ENCODE measurements at places on chromosomes 1 and 21.
A peak's percentile ranks its signal among the peaks of the same experiment; 100 is the strongest.

GRCh38 chr1:224804220-224804619 is 125.3 kb upstream of the DNAH14 start:
- DNase-seq = no peak

GRCh38 chr1:147079400-147080005 is 92.8 kb downstream of the PRKAB2 start:
- DNase-seq = no peak

- peak; percentile 86 for DNase-seq
These were observed 23.1 kb upstream of the ERI3 start for GRCh38 chr1:44377925-44378784.

DNA sequence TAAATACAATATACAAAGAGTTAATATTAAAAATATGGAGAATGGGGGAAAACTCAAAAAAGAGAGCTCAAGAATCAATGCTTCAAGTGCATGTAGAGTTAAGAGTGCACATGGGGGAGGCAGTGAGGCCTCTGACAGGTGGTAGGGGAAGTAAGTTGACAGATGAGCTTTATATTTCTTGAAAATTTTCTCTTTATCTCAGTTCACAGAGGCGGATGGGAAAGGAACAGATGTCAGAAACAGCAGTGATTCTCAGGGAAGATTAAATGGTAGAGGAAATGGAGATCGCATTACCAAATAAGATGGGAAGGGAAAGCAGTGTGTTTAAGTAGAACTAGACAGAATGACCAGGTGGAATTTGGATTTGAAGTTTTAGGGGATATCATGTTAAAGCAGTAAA is 200.1 kb upstream of the C1orf105 start:
- peak; percentile 56 for DNase-seq

DNA sequence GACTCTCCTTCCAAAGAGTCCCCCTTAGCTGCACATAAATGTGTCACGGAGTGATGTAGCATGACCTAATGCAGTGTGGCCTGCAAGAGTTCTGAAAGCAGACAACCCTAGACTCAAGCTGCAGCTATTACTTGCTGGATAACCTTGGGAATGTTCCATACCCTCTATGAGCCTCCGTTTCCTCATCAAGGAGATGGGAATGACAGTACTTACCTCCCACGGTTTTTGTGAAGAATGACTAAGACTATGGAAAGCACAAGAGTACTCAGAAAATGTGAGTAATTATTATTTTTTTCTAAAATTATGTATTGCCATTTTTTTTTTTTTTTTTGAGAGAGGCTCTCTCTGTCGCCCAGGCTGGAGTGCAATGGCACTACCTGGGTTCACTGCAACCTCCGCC is 3.0 kb downstream of the TTC39A start:
- no peak for DNase-seq

DNA sequence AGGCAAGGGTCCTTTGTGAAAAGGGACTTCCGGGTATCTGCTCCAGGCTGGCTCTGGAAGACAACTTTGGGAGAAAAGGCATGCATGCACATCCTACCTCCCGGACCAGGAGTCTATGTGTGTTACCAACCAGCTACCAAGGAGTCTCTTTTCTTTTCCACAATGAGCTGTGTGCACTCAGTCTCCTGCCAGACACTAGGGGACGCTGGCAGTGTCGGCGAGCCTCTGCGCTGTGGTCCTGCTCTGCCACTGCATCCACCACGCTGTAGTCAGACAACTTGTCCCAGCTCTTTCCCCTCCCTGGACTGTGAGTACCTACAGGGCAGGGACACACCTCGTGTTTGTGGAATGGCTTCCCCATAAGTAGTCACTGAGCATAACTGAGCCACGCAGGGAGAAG is 5.1 kb upstream of the SSR2 start:
- peak; percentile 85 for DNase-seq

GRCh38 chr1:199242147-199242546 is 603.3 kb downstream of the PTPRC start:
- peak; percentile 67 for DNase-seq

DNA sequence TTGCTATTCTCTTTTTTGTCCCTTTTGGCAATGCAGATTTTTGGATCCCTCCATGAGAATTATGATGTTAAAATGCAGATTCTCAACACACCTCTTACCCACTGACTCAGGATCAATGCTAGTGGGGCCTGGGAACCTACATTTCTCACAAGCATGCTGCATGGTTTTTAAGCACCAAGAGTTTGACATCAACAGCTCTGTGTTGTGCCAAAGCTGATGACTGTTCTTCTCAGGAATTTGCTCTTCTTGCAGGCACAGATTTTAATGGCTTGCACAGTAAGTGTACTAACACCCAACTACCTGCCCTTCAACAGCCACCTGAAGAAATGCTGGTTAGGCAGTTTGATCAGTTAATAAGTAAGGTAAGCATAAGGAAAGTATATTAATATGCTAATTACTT is 468.7 kb downstream of the PTBP2 start:
- DNase-seq = peak; percentile 14

GRCh38 chr21:15088488-15088887 is 23.7 kb upstream of the NRIP1 start:
- no peak for DNase-seq

- no peak for DNase-seq
These were observed 375.6 kb downstream of the BRINP2 start for GRCh38 chr1:177546346-177546745.

DNA sequence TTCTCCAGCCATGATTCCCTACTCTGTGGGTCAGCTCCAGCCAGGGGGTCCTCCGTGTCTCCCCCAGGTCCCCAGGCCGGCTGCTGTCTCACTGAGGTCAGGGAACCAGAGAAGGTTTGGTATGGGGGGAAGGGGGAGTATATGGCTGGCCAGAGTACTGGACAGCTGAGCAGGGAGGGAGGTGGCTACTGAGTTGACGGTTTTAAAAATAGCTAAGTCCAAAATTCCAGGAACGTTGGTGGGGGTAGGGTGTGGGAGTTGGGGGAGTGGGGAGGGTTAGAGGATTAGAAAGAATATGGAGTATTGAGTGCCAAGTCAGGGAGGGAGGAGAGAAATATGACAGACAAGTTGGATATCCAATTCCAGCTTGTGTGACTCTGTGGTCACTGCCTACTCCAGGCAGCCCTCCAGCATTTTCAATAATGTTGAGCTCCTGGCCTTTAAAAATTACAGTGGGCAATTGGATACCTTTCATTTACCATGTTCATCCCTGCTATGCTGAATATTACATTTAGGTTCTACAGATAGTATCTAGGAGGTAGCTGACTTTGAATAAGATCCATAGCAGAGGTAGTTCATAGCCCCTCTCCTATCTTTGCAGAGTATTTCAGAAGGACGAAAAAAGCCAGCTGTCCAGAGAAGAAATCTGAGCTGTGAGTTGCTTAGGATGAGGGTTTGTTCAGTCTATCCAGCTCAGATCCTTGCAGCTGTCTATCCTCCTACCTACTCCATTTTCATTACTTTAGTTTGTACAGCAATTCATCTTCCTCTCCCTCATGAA is at the start of gene HJV:
HJV (minus strand) TSS at position 114 of the 781 bp plus-strand sequence. CDS start 1,504 bp downstream, outside the sequence.
- DNase-seq = no peak

- DNase-seq = no peak
These were observed 47.6 kb downstream of the PLPP3 start for GRCh38 chr1:56531624-56532349.

- DNase-seq = no peak
These were observed 5.8 kb upstream of the PLA2G2D start for GRCh38 chr1:20125100-20125499.

- no peak for DNase-seq
These were observed 6.5 kb upstream of the C1QA start for GRCh38 chr1:22629886-22630285.

GRCh38 chr1:10897321-10897980 is 101.0 kb upstream of the CASZ1 start:
- DNase-seq = no peak

DNA sequence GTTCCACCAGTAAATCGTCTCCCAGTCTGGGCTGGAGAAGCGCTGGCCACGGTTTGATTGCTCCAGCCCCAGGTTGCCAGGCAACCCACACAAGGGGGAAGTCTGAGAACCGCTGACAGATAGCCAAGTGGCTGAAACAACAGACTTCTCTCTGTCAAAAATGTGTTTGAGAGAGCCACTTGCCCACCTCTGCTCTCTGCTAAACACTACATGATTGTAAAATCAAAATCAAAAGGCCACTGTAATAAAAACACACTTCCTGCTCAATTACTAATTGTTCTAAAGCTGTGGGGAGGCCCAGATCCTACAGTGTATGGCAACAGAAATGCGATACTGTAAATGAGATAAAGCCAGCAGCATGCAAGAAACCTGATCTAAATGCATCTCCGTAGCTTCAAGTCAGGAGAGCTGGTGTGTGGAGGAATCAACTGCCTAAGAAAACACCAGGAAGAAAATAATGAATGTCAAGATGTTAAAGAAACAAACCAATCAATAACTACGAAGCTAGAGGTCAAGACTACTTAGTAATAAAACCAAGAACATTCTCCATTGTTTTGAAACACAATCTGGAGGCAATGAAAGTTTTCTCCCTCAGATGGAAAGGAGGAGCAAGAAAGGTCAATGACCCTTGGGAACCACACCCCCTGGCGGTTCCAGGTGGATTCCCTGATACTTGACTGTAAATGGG is 121.2 kb downstream of the SLC45A1 start:
- peak; percentile 91 for DNase-seq

GRCh38 chr21:25970254-25970930 is 200.2 kb downstream of the APP start:
- no peak for DNase-seq

DNA sequence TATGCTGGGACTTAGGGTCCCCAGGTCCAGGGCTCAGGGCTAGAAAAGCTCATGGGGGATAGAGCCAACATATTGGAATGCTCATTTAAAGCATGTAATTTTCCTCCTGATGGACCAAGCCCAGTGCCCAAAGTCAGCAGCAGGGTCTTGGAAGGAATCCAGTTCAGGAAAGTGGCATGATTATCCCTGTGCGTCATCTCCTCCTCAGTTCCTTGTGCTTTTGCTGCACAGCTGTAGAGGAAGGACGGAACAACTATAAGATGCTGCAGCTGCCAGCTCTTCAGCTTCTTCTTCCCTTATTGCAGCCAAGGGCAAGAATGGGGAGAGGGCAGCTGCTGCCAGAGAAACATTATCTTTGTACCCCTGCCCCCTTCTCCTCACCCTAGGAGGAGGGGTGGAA is 58.4 kb downstream of the OVGP1 start:
- DNase-seq = no peak

GRCh38 chr21:44353191-44353970 is at the start of gene TRPM2:
Gene TRPM2, plus strand, starts transcription at chr21:44353621. Its CDS starts 80 bp downstream, at chr21:44353701.
- DNase-seq = peak; percentile 19

DNA sequence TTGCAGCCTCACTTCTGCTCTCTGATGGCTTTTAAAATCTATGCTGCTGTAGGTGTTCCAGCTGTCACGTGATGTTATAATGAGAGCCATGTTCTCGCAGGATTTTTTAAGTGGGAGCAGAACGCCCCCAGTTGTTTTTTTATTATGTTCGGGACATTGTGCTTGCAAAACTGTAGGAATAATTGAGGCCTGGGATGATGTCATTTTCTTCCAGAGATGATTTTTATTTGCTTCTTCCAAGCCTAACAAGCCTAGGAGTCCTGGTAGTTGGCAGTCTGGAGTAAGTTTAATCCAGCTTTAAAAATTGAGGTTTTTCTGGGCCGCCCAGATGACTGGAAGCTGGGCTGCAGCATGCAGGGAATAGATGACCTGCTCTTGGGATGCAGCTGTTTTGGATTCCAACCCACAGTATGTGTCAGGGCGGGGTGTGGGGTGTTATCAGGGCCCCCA is 34.6 kb upstream of the CHIT1 start:
- no peak for DNase-seq

DNA sequence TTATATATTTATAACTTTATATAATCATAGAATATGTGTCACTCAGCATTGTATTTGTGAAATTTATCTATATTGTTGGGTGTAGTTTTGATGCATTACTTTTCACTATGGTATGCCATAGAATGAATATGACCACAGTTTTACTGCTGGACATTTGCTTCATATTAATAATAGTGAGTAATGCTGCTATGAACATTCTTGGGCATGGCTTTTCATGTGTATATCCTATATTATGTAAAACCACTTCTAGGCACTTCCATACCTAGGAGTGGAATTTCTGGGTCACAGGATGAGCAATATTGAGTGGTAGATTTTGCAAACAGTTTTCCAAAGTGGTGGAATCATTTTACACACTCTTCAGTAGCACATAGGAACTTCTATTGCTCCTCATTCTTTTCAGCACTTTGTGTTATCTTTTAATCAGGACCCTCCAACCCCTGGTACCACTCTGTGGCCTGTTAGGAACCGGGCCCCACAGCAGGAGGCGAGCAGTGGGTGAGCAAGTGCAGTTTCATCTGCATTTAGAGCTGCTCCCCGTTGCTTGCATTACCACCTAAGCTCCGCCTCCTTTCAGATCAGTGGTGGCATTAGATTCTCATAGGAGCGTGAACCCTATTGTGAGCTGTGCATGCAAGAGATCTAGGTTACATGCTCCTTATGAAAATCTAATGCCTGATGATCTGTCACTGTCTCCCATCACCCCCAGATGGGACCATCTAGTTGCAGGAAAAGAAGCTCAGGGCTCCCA is 56.0 kb upstream of the CNIH3 start:
- DNase-seq = no peak

DNA sequence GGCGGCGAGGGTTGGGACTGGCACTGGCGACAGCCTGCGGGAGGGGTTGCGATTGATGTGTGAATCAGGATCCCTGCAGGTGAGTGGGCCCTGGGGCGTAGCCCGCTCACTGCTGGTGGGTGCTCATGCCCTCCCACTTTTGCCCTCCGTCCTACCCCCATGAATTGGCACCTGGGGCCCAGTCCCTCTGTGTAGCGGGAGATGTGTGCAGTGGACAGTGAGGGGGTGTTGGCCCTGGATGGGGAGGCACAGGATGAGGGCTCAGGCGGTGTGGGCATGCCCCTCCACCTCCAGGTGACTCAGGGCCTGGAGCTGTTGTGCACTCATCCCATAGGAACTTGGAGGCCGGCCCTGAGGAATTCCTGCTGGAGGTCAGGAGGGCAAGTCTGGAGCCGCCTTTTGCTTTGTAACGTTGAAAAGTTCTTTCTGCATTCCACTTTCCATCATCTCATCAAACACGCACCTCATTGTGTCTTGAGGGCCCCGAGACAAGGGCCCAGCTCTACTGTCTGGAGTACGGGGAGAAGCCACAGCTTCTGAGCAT is 3.0 kb downstream of the PEAR1 start:
- DNase-seq = no peak

- no peak for DNase-seq
These were observed 73.0 kb downstream of the DAP3 start for GRCh38 chr1:155761736-155762405.

GRCh38 chr21:30719401-30719800 is 824 bp upstream of the KRTAP21-3 start:
- peak; percentile 58 for DNase-seq
